Keratinocyte (primary cell): ENCODE measurements at places on chromosomes 12 and 14.

DNA sequence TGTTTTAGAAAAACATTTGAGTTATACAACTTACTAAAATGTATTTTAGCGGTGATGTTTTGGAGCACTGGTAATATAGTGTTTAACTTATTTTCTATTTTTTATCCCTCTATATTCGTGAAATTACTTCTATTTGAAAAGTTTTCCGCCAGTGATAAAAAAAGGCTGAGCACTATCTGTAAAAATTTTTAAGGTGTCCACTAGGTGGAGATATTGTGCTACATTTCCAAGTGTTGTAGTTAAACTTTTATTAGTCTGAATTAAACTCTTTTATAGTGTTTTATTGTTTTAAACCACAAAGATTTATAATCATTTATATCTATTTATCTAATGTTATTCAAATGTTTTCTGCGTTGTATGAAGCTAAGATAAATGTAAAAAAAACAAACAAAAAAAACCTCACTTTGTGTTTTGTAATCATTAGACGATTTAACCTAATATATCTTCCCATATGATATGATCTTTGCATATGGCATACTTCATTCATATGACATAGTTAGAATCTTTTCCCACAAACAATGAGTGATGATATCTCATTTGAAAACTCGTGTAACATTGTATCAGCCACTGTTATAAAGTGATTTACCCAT lies 11.8 kb downstream of the ALG10B start:
- no peak for DNase-seq

GRCh38 chr12:45986641-45987339 lies 3.6 kb downstream of the SCAF11 start:
- DNase-seq: no peak

GRCh38 chr14:101354726-101355125 lies 206.6 kb upstream of the DIO3 start:
- no peak for DNase-seq

DNA sequence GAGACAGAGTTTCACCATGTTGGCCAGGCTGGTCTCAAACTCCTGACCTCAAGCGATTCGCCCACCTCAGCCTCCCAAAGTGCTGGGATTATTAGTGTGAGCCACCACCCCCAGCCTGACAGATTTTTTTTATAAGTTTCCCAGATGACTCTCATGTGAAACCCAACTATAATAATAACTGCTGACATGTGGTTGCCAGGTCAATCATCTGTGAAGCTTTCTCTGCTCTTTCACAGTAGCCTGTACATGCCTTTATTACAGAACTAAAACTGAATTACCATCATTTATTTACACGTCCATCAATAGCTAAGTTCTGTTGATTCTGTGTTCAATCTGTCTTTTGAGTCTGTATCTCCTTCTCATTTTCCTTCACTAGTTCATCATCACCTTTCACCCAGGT lies 218.5 kb downstream of the RPS29 start:
- DNase-seq: no peak

DNA sequence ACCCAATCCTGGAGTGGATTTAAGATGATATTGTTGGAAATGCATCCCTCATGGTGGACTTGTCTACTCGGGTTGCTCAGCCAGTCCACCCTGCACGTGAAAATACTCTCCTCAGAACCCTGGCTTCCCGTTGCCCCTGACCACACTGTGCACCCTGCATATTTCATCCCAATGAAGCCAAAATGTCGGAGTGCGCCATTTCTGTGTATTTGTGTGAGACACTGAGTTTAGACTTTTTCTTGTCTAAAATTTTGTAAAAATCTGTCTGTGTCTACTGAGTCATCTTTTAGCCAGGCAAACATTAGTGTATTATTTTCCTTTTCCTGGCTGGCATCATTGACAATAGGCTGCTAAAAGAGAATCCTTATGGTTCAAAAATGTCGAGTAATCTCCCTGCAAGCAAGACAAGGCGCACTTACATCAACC lies 485 bp upstream of the PNMA1 start:
- DNase-seq: no peak

GRCh38 chr12:106342397-106343213 lies 14.9 kb upstream of the POLR3B start:
- no peak for DNase-seq

DNA sequence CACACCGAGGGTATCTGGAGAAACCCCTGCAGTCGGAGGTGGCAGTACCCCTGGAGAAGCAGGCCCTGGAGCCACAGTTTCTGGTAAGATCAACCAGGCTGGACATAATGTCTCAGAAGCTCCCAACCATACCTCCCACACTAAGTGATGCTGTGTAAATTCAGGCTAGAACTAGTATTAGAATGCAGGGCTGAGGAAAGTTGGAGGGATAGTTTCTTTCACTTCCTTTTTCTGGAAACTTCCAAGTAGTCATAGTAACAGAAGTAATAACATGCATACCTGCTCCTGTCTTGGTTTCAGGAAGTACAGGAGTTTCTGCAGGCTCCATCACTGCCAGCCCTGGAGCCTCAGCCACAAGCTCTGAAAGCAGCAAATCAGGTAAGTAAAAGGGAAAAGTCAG lies 228.1 kb upstream of the CNTN1 start:
- no peak for DNase-seq

- no peak for DNase-seq
Measured at GRCh38 chr12:56151672-56152131, 685 bp upstream of the MYL6B start.

DNA sequence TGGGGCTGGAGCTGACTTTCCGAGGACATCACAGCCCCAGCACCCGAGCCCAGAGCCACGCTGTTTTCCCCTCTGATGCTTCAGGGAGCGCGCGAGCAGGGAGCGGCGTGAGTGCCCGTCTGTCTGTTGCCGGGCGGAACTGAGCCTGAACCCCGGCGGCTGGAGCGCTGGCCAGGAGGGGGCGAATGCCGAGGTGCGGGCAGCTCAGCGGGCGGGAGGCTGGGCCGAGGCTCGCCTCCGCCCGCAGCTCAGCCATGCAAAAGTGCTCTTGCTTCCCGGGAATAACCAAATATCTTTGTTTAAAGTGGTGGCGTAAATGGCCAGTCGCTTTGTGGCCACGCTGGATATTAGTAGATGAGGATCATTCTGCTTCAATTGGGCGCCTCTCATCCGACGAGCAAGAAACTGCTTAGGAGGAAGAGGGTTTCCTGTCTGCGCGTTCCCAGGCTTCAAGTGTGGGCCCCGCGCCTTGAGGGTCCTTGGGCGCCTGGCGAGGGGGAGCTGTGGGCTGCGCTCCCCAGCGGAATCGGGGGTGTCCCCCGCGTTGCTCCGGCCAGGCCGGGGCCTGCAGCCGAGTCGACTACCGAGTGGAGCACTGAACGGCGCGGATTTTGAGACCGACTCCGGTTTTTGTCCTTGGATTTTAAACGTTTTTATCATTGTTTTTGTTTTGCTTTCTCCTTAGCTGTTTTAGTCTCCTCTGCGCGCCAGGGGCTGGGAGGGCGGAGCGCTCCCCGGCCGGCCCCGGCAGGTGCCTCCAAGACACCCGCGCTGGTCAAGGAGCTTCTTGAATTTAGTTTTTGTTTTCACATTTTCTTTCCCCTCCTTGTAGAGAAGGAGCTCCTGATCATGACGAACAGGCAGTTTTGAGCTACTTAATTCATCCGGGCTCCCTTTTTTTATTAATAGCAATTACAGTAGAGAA lies 831 bp upstream of the NKX2-1 start:
- DNase-seq: no peak

- no peak for DNase-seq
Measured at GRCh38 chr12:127275416-127275815, 991.6 kb upstream of the TMEM132C start.

GRCh38 chr12:51817027-51817953 lies 31.2 kb downstream of the FIGNL2 start:
- no peak for DNase-seq

GRCh38 chr14:78088916-78089315 lies 81.3 kb upstream of the NRXN3 start:
- DNase-seq: no peak

- no peak for DNase-seq
Measured at GRCh38 chr14:79727900-79728299, 483.4 kb downstream of the DIO2 start.
